ENCODE measurements at places on chromosomes 1 and 21.

- DNase-seq, result no peak
Observed at GRCh38 chr1:199954699-199955098, 72.8 kb upstream of the NR5A2 start.

- no peak for DNase-seq
Observed at GRCh38 chr1:235326719-235327558, 1.0 kb downstream of the ARID4B start.

DNA sequence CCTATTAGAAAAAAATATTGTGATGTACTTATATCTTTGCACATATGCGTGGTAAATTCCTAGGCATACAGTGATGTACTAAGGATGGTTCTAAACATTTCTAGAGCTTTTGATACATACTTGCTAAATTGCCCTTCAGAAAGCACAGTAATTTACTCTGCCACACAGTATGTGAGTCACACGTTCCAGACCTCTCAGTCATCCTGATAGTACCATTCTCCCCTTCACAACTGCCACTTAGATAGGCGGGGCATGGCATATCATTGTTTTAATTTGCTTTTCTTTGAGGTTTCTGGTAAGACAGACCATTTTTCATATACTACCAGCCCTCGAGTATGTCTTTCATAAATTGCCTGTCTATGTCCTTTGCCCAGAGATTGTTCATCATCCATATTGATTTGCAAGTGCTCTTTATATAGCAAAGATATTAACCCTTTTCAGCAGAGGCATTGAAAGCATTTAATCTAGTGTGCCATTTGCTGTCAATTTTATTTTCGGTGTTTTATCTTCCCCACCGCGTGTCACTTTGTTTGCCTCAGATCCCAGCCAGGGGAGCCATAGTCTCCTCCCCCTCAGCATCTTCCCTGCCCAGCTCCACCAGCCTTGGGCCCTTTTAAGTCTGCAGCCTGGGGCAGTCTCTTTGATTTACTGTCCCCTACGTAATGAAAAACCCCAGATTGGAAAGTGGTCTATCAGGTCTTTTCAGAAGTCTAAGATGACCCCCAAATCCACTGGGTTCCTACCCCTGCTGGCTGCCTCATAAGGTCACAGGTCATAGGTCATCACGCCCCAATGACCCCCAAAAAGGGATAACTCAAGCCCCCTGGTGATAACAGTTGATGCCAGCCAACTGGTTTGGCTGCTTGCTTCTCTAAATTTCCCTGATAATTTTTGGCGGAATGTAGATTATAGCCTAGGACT, 11.8 kb upstream of the PAX7 start:
- no peak for DNase-seq

- no peak for DNase-seq
Observed at GRCh38 chr1:54583871-54584270, 35.8 kb downstream of the ACOT11 start.

GRCh38 chr21:26715878-26716506, 129.2 kb downstream of the ADAMTS1 start:
- no peak for DNase-seq

DNA sequence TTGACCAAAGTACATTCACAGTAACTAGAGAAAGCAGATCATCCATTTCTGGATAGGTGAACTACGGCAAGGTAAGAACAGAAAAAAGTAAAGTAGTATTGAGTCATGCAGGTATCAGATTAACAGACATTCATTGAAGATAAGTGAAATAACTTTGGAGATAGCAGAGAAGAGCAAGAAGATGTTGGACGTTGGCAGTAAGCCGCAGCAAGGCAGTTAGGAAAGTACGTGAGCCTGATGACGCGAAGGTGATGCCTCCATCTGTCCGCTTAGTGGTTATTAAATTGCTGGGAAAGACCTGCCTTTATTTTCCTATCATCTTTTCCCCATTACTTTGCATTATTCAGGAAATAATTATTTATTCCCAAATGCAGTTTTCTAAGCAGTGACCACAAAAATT, 24.9 kb upstream of the KIAA1614 start:
- no peak for DNase-seq

GRCh38 chr1:152459596-152460528, 45.8 kb upstream of the CRNN start:
- peak; percentile 44 for DNase-seq

GRCh38 chr1:26726784-26727183, 31.0 kb downstream of the ARID1A start:
- no peak for DNase-seq

DNA sequence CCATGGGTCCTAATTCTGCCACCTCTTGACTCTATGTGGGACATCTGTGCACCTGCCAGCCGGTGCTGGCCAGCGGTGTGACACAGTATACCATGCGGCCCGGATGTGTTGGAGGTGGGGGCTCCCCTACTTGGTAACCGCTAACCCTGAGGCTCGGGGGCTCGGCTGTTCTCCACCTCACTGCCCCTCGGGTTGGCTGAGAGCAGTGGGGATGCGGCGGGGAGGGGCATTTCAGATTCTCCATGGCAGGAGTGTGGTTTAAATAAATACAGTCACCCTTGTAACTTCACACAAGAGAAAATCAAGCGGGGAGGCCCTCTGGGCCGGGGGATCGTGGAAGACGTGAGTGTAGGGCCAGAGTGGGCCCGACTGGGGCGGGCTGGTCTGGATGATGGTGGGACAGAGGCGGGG, 11.0 kb downstream of the KRTAP10-1 start:
- no peak for DNase-seq

- no peak for DNase-seq
Observed at GRCh38 chr21:17785403-17785788, 33.8 kb downstream of the C21orf91 start.

DNA sequence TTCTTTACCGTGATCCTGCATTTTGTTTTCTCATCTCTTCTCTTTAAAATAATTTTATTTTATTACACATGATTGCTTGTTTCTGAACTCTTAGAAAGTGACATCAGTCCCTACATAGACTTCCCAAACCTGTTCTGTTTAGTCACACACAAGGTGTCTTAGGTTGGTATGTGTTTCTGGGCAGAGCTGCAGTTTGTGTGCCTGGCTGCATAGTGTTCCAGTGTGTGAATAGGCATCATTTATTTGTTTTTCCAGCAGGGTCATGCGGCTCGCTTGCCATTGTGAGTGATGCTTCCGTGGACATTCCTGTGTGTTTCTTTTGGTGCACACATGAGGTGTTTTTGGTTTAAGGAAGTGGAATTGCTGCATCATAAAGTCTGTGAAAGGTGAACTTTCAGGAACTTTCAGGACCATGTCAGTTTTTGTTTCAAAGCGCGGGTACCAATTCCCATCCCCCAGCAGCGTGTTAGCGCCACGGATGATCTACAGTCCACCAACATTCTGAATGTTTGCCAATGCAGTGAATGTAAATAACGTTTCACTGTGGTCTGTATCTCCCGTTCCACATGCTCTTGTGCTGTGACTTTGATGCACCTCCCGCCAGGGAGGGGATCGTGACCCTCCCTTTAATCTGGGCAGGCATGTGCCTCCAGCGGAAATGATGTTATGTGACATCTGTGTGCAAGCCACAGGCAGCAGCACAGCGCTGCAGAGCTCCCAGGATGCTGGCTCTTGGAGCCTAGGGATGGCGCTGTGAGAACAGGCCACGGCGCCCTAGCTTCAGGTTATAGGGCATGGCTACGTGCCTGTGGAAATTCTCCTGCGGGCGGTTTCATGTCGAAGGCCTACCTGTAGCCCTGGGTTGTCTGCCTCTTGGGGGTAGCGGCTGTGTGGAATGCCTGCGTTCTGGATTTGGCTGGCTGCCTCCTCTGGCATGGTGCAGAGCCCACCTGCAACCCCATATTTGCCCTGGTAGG, 144.6 kb upstream of the COL6A1 start:
- DNase-seq, result no peak

- DNase-seq, result no peak
Observed at GRCh38 chr1:218967836-218968235, 205.8 kb upstream of the LYPLAL1 start.

DNA sequence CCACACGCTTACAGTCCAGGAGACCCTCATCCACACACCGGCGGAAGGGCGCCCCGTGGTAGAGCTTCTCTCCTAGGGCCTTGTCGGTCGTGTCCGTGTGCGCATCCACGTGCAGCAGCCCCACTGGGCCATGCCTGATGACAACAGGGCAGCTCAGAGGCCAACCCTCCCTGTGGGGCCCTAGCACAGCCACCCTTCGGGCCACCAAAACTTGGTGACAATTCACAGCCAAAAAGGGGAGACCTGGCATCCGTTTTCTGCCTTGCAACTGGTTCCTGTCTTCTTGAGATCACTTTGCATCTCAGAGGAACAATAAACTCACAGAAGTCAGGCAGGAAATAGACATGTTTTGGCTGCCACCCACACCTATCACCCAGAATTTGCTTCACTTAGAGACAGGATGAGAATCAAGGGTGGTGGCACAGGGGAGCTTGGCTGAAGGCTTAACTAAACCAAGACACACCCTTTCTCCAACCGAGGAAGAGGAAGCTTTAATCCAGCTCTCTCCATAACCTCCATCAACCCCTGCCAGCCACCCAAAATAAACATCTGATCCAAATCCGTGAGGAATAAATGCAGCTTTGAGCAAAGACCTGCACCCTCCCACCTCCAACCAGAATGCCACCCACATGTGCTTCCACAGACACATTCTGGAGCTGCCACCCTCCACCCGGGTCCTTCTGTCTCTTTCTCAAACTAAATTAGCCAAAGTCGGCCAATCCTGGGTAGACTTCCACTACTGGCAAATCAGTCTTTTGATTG, 5.7 kb downstream of the AGMAT start:
- no peak for DNase-seq

DNA sequence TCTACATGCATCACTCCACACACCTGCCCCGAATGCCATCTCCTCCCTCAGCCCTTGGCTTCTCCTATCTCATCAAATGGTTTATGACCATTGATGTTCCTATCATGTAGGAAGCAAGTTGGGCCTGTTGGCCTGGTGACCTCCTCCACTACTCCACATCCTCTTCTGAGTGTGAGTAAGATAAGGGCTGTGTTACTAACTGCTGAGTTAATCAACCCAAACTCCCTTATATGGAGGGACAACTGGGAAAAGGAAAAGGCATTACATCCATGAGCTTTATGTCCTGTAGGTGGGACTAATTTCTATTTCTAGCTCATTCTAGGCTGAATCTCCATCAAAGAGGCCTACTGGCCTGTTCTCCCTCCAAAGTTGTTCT, 57.6 kb downstream of the WLS start:
- DNase-seq, result no peak

DNA sequence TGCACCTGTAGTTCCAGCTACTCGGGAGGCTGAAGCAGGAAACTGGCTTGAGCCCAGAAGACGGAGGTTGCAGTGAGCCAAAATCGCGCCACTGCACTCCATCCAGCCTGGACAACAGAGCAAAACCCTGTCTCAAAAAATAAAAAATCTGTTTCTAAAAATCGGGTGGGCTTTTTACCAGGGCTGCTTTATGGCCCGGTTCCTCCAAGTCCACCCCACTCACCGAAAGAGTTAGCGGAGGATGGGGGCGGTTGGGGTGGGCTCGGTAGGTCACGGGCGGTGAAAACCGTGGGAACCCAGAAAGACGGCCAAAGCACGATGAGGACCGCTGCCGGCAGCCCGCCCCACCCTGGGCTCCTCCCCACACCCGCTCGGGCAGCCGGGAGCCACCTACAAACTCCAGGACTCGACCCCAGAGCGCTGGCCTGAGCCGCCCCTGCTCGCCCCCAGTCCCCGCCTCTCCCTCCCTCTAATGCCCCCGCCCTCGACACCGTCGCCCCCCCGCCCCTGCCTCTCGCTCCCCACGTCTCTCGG, 846 bp upstream of the PER3 start:
- no peak for DNase-seq

DNA sequence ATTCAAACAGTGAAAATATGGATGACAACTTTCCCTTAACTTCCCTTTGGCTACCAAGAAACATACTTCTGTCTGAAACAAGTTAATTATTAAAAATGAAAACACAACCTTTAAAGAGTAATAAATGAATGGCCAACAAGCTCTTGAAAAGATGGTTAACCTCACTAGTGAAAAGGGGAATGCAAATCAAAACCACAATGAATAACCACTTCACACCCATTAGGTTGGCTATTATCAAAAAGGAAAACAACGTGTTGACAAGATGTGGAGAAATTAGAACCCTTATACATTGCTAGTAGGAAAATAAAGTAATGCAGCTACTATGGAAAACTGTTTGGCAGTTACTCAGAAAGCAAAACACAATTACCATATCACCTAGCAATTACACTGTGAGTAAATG, 14.1 kb downstream of the COP1 start:
- no peak for DNase-seq

- DNase-seq, result no peak
Observed at GRCh38 chr1:41874151-41874719, 44.5 kb downstream of the HIVEP3 start.

DNA sequence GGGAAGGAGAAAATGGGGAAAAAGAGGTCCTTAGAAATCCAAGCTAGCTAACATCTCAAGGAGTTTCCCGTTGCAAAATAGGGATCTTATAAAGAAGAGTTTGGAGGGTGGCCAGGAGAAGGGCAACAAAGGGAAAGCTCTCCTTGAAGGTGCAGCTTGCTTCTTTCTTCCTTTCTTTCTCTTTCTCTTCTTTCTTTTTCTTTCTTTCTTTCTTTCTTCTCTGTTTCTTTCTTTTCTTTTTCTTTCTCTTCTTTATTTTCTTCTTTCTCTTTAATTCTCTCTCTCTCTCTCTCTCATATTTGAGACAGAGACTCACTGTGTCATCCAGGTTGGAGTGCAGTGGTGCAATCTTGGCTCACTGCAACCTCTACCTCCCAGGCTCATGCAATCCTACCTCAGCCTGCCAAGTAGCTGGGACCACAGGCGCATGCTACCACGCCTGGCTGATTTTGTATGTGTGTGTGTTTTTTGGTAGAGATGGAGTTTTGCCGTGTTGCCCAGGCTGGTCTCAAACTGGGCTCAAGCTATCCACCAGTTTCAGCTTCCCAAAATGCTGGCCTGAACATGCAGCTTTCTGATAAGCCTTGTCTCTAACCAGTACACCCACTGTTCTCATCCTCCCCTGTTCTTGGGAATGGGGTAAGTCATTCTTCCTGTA, 44.4 kb downstream of the RNF11 start:
- DNase-seq, result no peak

DNA sequence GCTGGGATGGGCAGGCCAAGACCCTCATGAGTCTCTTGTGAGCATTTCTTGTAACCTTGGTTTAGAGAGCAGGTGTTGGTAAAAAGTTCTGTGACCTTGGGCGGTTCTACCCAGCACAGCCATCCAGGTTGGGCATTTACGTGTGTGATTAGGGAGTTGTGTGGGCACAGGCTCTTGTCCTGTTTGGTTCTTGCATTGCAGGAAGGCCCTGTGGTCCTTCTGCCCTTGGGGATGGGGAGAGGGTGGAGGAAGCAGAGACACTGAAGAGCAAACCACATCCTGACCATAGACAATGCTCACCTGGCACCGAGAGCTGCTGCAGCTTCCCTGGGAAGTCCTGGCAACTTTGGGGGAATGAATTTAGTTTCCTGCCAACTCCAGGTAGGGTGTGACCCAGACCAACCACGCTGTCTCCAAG, 25.6 kb downstream of the RNF187 start:
- DNase-seq, result no peak

DNA sequence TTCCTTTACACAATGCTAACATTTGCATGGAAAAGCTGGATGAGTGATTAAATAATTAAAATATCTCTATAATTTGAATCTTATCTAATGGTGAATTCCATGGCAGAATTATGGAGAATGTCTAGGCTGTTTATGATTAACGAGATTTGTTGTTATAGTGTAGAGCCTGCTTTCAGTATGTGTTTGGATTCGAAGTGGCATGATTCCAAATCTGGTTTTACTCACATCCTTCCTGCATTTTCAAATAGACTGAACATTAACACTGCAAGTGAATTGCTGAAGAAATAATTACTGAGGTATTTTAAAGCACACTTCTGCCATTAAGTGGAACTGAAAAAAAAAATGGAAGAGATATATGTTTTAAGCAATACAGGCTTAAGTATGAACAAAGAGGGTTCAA, 5.1 kb upstream of the NEK7 start:
- no peak for DNase-seq
